ENCODE measurements at places on chromosomes 11 and 22.
A peak's percentile ranks its signal among the peaks of the same experiment; 100 is the strongest.

DNA sequence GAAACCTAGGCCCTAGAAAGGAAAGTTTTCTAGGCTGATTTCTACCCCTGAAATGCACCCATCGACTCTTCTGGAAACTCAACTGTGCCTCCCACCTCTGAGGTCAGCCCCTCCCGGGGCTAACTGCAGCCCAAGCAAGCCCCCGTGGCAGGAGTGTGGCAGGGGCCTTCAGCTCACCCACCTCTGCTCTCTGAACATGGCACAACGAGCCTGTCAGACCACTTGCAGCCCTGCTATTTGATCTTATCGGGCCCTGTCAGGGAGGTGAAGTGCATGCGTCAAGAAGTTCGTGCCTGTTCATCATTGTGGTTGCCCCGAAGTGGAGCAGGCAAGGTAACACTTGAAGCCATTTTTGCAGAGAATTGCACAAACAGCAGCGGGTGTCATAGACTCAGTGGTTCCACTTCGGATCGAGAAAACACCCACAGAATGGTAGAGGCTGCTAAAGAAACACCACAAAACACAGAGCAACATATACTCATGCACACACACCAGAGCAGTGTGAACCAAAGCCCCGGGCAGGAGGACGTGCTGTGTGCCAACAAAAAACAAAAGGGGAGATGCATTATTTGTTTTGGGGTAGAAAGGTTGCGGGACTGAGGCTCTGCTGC lies 262.7 kb downstream of the ETS1 start:
- peak; percentile 75 for DNase-seq

- DNase-seq, result no peak
Observed at GRCh38 chr22:42880815-42881214, 23.7 kb upstream of the ARFGAP3 start.

- no peak for DNase-seq
Observed at GRCh38 chr11:125807909-125808308, 20.0 kb downstream of the PATE3 start.

GRCh38 chr11:58316142-58316541 lies 42.7 kb downstream of the OR5B17 start:
- no peak for DNase-seq

- no peak for DNase-seq
Observed at GRCh38 chr22:20578192-20578591, 70.8 kb downstream of the MED15 start.

DNA sequence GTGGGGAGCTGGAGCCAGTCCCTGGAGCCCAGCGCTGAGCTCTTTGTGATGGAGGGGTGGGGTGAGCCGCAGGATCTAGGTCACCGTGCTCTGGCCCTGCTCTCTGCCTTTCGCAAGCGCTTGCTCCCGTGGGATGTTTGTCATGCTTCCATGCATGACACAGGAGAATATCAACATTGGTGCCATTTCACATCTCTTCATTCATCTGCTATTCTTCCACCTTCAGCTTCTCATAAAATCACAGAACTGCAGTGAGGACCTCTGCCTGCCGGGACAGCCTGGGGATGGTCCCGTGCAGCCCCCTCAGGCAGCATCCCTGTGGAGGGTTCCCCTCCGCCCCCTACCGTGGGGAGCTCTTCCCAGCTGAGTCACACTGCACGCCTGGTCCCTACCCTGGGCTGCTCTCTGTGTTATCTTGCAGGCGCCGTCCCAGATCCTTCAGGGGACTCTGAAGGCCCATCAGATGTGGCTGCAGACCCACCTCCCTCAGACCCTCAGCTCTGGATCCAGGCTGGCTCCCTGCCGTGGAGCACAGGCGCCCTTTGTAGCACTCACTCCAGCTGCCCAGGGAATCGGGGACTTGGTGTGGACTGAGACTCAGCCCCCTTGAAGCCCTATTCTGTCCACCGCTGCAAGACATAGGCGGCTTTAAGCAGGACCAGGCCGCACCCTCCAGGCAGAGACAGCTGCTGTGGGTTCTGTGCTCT lies 5.1 kb upstream of the SEPTIN5 start:
- DNase-seq, result no peak
